ENCODE measurements at places on chromosomes 13 and 19. TPM values are rescaled to one million over a fixed set of nuclear protein-coding genes. Genes with fewer than 3 reads are reported as not detected.
A peak's percentile ranks its signal among the peaks of the same experiment; 100 is the strongest.

The AMER2 gene
- total RNA-seq, result not detected

The PLEKHF1 gene
- 3.6 TPM for total RNA-seq

The LAIR1 gene
- total RNA-seq, result not detected

The ZNF571 gene
- 1.4 TPM for total RNA-seq

The POGLUT2 gene
- total RNA-seq, result 20.1 TPM

The IFI30 gene
- total RNA-seq, result 38.3 TPM

The NMRK2 gene
- not detected for total RNA-seq

- peak; percentile 35 for DNase-seq
Observed at GRCh38 chr19:16293118-16294091, 31.2 kb upstream of the KLF2 start.

DNA sequence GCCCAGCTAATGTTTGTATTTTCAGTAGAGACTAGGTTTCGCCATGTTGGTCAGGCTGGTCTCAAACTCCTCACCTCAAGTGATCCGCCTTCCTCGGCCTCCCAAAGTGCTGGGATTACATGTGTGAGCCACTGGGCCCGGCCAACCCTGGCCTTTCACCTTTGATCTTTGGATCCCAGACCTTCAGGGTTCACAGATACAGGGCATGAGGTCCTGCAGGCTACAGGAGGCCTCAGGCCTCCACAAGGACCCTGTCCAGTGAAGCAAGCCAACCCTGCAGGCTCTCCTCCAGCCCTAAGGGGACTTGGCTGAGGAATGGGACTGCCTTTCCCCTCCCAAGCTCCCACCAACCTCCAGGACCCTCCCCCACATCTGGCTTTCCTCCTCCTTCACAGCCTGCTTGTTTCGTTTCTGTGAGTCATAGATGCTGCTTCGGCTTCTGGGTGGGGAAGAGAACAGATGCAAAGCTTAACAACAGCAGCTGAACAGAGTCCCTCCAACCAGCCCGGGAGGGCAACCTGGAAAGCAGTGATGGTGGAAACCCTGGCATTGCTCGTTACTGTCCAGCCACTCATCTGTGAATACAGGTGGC, 11.8 kb downstream of the ARHGEF18 start:
- no peak for DNase-seq

DNA sequence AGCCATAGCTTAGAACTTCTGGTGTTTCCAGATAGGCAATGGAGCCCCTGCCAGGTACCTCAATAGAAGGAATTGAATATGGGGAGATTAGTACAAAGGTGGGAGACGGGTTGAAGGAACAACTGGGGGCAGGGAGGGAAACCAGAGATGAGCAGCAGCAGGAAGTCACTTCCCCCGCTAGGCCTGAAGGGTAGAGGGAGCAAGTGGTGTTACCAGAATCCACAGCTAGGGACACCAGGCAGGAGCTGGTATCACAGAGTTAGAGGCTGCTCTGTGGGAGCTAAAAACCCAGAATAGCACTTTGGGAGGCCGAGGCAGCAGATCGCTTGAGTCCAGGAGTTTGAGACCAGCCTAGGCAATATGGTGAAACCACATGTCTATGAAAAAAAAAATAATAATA, 15.3 kb upstream of the HNRNPUL1 start:
- no peak for DNase-seq

- DNase-seq, result no peak
Observed at GRCh38 chr19:10812902-10813404, 23.1 kb downstream of the TMED1 start.

DNA sequence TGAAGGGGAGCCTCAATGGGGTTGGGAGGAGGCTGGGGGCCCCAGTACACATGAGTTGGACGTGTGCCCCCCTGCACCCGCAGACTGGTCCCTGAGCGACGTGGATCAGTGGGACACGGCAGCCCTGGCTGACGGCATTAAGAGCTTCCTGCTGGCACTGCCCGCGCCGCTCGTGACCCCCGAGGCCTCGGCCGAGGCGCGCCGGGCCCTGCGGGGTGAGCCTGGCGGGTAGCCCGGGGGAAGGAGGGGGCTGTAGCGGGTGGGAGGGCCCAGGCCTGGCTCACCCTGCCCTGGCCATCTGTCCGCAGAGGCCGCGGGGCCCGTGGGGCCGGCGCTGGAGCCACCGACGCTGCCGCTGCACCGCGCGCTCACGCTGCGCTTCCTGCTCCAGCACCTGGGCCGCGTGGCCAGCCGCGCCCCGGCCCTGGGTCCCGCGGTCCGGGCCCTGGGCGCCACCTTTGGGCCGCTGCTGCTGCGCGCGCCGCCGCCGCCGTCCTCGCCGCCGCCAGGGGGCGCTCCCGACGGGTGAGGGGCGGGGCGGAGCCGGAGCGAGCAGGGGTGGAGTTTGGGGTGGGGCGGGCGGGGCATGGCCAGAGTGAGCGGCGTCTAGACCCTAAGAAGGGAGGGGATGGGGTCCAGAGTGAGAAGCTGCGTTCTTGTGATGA, 8.1 kb downstream of the PIK3R2 start:
- DNase-seq, result no peak

- DNase-seq, result peak; percentile 34
Observed at GRCh38 chr13:105139380-105140285, 1395.8 kb downstream of the EFNB2 start.

DNA sequence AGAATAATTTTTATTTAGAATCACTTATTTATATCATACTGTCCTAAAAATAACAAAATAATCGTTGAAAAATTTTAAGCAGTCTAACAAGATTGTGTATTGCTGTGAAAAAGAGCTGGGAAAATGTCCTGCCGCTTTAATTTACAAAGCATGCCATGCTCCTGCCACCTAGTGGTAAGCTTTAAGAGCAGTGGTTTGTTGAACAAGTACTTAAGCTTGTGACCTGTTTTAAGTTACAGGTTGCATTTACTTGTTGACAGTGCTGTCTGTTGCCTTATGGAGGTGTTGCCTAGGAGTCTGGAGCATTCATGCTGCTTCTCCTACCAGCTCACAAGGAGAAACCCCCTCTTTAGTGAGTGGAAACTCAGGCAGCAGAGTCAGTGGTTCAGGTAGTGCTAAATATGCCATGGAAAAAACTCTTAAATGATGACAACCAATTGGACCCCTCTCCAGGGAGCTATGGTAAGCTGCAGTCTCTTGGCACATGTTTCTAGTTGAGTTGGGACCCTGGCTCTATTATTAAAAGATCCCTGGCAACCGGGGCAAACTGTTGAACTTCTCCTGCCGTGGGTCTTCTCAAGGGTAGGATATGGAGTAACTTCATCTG, 68.4 kb downstream of the SPATA13 start:
- peak; percentile 60 for DNase-seq

- no peak for DNase-seq
Observed at GRCh38 chr19:35365303-35365702, 5.6 kb upstream of the GPR42 start.

DNA sequence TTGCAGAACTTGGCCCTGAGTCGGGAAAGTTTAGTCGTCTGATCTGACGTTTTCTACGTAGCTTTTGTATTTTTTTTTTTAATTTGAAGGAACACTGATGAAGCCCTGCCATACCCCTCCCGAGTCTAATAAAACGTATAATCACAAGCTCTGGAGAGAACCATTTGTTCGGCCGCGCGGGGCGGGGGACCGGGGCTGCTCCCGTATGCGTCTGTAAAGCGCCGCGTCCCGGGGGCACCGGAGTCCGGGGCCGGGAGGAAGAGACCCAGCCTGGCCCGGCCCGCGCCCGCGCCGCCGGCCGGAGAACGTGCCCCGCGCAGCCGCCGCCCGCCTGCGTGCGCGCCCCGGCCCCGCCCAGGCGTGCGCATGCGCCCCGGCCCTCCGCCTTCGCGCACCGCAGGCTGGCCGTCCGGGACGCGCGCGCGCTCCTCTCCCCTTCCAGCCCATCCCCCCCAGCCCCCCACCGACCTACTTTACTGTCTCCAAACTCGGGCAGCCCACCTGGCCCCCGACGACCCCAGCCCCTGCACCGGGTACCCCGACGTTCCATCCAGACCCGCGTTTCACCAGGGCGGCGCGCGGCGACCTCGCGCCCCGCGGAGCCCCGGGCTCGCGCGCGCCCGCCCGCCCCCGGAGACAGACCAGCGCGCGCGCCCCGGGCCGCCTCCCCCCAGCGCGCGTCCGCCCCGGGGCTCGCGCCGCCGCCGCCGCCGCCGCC, 785 bp upstream of the USF2 start:
- DNase-seq, result peak; percentile 88

GRCh38 chr13:49084961-49085360, 109.2 kb downstream of the FNDC3A start:
- no peak for DNase-seq

DNA sequence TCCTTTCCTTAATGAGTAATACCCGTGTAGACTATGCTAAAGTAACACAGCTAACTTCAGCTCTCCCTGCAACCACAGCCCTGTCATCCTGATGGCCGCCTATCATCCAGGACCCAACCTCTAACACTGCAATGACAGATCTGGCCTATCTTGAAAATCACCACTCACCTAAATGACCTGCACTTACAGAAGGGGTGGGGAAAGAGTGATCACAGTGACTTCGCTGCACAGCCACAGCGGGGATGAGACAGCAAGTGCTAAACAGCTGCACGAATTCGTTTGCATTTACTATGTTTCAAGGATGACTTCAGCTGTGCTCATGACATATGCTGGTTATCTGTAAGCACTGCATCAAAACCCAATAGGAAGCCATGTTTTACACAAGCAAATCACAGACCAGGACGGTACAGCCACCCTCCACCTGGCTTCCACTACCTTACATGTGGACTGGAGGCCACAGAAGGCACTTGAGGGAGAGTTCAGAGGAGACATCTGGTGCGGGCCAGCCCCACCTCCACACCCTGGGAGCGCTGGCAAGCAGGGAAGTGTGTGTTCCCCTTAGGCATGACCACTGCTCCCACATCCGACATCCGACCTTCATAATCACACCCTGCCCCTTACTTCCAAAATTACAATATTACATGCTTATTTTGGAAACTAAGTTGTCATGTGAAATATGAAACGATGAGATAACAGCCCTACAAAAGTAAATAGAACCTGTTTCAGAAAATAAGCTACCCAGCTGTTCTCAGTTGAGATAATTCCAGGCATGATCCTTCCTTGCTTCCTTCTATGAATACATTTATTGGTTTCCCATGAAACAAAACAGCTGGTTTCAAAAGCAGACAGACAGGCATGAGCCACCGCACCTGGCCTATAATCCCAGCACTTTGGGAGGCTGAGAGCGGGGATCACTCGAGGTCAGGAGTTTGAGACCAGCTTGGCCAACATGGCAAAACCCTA, 95.7 kb downstream of the STK24 start:
- DNase-seq, result no peak

DNA sequence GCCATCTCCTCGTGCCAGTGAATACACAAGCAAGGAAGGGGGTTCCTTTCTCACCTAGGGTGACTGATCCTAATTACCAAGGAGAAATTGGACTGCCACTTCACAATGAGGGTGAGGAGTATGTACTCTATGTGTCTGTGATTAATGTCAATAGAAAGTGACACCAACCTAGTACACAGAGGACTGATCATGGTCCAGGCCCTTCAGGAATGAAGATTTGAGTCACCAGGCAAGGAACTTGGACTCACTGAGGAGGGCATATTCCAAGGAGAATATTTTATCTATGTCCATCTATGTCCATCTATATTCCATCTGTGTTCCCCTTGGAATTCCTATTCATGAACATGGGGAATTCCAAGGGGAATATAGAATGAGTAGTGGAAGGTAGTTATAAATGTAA, 9.2 kb upstream of the ALOX5AP start:
- no peak for DNase-seq

DNA sequence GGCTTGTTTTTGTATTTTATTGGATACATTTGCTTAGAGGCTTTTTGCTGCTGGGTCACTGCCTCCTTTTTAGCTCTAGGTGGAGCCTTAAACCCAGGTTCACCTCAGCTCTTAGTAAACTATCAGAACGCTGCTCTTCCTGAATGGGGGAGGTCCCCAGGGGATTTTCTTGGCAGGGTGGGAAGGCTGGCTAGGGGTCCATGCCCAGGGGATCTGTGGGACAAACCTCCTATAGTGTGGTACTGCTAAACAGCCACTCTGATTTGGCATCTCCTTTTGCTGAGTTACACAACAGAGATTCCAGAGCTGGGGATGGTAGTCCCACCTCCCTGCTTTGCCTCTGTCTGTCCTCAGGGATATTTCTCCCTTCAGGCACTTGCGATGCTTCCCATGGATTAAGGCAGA, 204.9 kb downstream of the ZIC5 start:
- peak; percentile 11 for DNase-seq

DNA sequence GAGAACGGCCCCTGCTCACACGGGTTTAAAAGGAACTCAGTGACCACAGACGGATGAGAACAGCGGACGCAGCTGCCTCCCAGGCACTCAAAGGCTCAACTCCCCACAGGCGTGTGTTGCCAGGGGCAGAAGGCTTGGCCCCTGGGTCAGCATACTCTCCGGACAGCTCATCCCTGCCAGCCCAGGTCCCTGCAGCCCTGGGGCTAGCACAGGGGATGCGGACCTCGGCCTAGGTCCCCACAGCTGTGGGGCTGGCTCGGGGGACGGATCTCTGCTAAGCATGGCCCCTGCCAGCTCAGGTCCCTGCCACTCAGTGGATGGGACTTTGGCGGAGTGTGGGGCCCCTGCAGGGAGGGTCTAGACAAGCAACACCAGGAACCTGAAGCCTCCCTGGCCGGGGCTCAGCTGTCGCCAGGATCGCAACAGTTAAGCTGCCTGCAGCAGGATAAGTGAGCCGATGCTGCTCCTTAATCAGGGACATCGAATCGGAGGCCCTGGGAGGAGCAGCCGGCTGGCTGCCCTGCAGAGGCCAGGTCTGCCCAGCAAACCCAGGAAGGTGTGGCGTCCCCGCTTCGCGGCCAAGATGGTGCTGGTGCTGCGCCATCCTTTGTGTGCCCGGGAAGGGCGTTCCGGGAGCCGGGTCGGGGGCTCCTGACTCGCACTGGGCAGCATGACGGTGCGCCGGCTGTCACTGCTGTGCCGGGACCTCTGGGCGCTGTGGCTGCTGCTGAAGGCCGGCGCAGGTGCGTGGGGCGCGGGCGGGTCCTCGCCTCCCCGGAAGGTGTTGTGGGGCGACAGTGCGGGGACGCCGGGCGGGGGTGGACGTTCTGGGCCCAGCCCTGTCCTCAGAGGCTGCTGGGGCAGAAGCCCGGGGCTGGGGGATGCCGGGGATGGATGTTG, 32.5 kb downstream of the MCF2L start:
- DNase-seq, result peak; percentile 86
